ENCODE measurements at places on chromosomes 16 and 17. TPM values are rescaled to one million over a fixed set of nuclear protein-coding genes. Genes with fewer than 3 reads are reported as not detected.

DNA sequence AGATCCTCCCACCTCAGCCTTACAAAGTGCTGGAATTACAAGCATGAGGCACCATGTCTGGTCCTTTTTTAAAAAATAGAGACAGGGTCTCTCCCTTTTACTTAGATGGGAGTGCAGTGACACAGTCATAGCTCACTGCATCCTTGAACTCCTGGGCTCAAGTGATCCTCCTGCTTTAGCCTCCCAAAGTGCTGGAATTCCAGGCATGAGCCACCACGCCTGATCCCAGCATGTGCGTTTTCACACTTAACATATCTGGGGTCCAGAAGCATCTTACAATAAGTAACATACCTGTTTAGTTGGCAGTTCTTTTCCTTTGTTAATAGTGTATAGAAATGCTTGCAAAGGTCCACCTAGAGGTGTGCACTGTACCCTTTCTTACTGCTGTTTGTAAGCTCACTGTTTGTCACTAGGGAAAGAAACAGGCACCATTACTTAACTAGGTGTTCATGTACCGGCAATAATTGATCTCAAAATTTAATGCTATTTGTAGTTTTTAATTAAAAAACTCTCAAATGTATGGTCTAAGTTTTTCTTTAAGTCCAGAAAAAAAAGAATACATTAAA lies 221.7 kb downstream of the RPTOR start:
- no peak for DNase-seq

DNA sequence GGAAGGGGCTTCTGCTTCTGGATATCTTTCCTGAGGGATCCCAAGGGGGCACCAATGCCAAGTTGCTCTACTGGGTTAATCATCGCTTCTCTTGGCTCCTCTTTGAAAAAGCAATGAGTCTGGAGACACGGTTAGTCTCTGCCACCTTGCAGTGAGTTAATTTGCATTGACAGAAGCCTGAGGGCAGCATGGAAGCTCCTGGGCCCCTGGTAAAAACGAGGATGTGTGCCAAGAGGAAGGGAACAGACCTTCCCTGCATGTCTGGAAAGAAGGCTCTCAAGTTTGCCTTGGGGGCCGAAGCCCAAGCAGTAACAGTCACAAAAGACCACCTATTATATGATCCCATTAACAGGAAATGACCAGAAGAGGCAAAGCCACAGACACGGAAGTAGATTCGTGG lies 86.7 kb downstream of the IRX5 start:
- no peak for DNase-seq

The TM4SF5 gene
- total RNA-seq, result not detected

The CDC42EP4 gene
- total RNA-seq, result 20.9 TPM
